ENCODE measurements at places on chromosomes 1 and 21. TPM values are rescaled to one million over a fixed set of nuclear protein-coding genes. Genes with fewer than 3 reads are reported as not detected.

GRCh38 chr1:44862829-44863401 lies 19.9 kb upstream of the PTCH2 start:
- no peak for DNase-seq

DNA sequence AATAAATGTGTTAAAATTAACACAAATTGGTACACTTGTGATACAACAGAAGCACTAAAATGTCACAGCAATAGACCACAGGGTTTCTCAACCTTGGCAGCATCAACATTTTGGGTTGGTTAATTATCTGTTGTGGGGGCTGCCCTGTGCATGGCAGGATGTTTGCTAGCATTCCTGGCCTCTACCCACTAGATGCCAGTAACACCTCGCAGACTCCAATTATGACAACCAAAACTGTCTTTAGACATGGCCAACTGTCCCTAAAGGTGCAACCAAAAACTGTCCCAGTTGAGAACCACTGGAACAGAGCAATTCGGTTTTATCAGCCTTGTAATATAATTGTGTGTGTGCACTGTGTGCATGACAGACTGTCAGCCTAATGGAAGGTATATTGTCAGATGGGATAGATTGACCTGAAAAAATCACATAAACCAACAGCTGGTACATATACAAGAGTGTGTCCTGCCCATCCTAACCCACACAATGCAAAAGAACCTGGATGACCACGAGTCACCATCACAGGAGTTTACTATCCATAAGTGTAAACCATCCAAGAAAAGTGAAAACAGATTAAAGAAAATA lies 13.5 kb upstream of the ERG start:
- DNase-seq = no peak

- DNase-seq = no peak
Measured at GRCh38 chr1:65420590-65421350, at the start of the genes LEPR and LEPROT. Gene LEPR, plus strand, starts transcription at chr1:65420668. Its CDS starts 144,898 bp downstream, at chr1:65565566. Gene LEPROT, plus strand, starts transcription at chr1:65420668. Its CDS starts 57 bp downstream, at chr1:65420725.

DNA sequence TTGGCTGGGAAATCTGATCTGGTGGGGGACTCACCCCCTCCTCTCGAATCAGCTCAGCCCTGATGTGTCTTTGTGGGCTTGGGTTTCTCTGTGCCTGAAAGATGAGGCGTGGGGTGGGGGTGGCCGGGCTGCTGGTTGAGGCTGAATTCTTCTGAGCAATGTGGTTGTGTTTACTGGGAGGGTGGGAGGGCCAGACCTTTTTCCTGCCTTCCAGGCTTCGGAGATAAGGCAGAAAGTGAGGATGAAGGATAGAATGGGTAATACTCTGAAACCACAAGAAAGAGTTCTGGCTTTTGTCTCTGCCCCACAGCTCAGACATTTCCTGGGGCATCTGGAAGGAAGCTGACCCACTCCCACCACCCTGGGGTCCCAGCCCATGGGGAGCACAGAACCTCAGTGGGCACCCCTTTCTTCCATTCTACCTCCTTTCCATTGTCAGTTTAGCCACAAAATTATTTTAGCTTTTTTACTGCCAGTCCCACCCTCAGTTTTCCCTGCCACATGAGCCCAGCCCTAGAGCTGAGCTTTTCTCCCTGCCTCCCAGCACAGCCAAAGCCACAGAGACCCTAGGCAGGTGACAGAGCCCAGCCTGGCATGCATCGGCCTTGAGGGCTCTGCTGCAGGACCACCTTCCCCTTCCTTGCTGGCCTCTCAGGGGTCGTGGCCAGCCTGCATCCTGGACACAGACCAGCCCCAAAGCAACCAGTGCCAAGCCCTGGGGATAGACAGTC lies 11.2 kb downstream of the ALX3 start:
- DNase-seq = no peak

Gene PLD5
- 0.10 TPM for total RNA-seq
